ENCODE measurements at places on chromosomes 2 and 18. TPM values are rescaled to one million over a fixed set of nuclear protein-coding genes. Genes with fewer than 3 reads are reported as not detected.

DNA sequence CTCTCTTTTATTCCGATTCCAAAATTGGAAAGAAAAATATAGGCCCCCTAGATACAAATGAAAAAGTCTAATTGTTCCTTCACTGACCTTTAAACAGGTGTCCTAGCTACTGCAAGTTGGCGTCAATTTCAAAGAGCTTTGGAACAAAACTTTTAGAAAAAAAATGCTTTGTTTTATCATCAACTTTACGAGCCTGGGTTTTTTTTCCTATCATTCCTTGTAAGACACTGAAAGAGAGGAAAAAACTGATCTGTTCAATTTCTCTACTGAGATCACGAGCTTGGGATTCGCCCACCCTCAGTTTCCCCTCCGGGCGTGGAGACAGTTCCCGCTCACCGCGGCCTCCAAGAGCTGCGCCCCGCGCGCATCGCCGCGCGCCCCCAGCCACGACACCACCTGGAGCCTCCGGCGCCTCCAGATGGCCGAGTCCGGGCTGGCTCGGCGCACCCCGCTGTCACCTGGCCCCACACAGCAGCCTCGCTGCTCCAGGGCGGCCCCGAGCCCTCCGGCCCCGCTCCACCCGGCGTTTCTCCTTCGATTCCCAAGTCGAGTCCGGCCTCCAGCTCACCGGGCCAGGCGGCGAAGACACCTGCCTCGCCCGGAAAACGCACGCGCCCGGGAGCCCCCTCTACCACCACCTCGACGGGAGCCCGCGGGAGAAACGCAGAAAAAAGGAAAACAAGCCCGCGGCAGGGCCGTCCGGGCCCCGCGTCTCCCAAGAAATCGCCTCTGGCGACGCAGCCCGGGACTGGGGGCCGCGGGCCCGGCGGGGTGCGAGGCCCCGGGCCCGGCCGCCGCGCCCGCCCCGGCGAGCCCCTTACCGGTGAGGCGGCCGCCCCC lies 656 bp downstream of the TBC1D8 start:
- H3K27me3 ChIP-seq, result no peaks in the 10 kb centered on the region
- DNase-seq, result no peak
- no peaks in the 10 kb centered on the region for H3K36me3 ChIP-seq
- no peaks in the 10 kb centered on the region for H3K4me1 ChIP-seq
- H3K4me3 ChIP-seq, result peak overlapping the region; percentile 89
- H3K27ac ChIP-seq, result peak overlapping the region; percentile 77

DNA sequence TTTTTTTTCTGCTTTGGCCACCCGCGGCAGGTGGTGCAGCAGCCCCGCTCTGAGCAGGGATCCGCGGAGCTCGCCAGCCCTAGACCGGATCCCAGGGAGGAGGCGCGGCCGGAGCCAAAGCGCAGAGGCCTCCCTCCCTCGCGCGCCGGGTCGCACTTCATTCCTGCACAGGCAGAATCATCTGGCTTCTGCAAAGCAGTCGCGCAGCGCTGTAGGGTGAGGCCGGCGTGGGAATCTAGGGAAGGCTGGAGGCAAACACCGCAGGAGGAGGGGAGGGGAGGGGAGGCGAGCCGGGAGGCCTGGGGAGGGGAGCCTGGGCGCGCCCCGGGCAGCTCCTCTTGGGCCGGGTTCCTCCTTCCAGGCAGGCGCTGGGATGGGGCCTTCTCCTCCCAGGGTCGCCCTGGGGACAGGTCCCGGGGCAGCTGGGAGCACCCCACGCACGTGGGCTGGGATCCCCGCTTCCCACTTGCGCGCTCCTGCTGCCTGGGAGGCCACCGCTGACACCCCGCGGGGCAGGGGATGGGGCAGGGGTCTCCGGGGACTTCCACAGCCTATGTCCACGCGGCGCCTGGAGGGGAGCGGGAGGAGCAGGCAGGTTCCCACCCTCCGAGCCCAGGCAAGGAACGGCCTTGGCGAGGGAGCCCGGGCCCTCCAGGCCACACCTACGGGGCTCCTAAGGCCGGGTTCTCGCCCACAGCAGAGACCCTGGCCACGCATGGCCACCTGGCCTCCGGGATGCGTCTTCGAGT lies 45.0 kb downstream of the MBP start:
- H3K4me3 ChIP-seq, result peak overlapping the region; percentile 28
- H3K4me1 ChIP-seq, result peaks cover 7% of the 10 kb centered on the region
- peak; percentile 62 for DNase-seq
- no peaks in the 10 kb centered on the region for H3K27me3 ChIP-seq
- H3K27ac ChIP-seq, result peak overlapping the region; percentile 57

The SERPINB13 gene
- total RNA-seq, result not detected

The MAP2 gene
- total RNA-seq, result 18.6 TPM

The SLC11A1 gene
- total RNA-seq, result 17.9 TPM
